ENCODE measurements at places on chromosomes 12 and 14. TPM values are rescaled to one million over a fixed set of nuclear protein-coding genes. Genes with fewer than 3 reads are reported as not detected.
A peak's percentile ranks its signal among the peaks of the same experiment; 100 is the strongest.

The ANKRD33 gene
- not detected for total RNA-seq

- no peaks in the 10 kb centered on the region for H3K27me3 ChIP-seq
- H3K36me3 ChIP-seq: no peaks in the 10 kb centered on the region
- H3K4me1 ChIP-seq: no peaks in the 10 kb centered on the region
- H3K27ac ChIP-seq: no peak overlapping the region
- no peak for DNase-seq
These were observed 36.0 kb downstream of the NINJ2 start for GRCh38 chr12:627285-627684.

- no peaks in the 10 kb centered on the region for H3K36me3 ChIP-seq
- no peak overlapping the region for H3K4me3 ChIP-seq
- no peak overlapping the region for H3K27ac ChIP-seq
- H3K4me1 ChIP-seq: no peaks in the 10 kb centered on the region
- H3K27me3 ChIP-seq: no peaks in the 10 kb centered on the region
These were observed 223.2 kb downstream of the KTN1 start for GRCh38 chr14:55802986-55803872.

DNA sequence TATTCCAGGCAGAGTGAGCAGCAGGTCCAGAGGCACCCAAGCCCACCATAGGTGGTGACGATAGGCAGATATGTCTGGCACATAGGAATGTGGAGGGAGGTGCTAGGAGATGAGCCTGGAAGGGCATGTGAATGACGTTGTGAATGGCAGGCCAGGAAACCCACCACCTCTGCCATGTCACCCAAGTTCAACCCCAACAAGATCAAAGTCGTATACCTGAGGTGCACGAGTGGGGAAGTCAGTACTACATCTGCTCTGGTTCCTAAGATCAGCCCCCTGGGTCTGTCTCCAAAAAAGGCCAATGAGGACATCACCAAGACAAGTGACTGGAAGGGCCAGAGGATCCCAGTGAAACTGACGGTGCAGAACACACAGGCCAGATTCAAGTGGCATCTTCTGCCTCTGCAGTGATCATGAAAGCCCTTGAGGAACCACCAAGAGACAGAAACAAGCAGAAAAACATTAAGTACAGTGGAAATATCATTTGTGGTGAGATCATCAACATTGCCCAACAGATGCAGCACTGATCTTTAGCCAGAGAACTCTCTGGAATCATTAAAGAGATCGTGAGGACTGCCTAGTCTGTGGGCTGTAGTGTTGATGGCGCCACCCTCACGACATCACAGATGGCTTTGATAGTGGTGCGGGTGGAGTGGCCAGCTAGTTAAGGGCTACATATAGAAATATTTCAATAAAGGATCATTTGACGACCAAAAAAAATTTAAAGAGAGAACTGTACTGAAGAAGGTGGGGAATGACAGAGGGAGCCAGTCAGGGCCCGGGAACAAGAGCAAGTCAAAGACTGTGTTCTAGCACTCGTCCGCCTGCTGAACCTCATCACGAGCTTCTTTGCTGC lies 99.7 kb downstream of the ZFP36L1 start:
- no peaks in the 10 kb centered on the region for H3K36me3 ChIP-seq
- no peaks in the 10 kb centered on the region for H3K27me3 ChIP-seq
- no peaks in the 10 kb centered on the region for H3K4me1 ChIP-seq
- no peak overlapping the region for H3K27ac ChIP-seq
- no peak overlapping the region for H3K4me3 ChIP-seq

The KRT8 gene
- 54.3 TPM for total RNA-seq

GRCh38 chr12:6615802-6616201 lies 8.6 kb upstream of the CHD4 start:
- H3K4me1 ChIP-seq: peaks cover 17% of the 10 kb centered on the region
- H3K27me3 ChIP-seq: no peaks in the 10 kb centered on the region
- H3K4me3 ChIP-seq: no peak overlapping the region
- no peak for DNase-seq

GRCh38 chr12:32503730-32504129 lies 104.4 kb downstream of the FGD4 start:
- no peaks in the 10 kb centered on the region for H3K27me3 ChIP-seq
- no peaks in the 10 kb centered on the region for H3K36me3 ChIP-seq
- DNase-seq: no peak
- H3K4me1 ChIP-seq: peaks cover 19% of the 10 kb centered on the region
- H3K4me3 ChIP-seq: no peak overlapping the region

The LTBR gene
- total RNA-seq: 284 TPM

DNA sequence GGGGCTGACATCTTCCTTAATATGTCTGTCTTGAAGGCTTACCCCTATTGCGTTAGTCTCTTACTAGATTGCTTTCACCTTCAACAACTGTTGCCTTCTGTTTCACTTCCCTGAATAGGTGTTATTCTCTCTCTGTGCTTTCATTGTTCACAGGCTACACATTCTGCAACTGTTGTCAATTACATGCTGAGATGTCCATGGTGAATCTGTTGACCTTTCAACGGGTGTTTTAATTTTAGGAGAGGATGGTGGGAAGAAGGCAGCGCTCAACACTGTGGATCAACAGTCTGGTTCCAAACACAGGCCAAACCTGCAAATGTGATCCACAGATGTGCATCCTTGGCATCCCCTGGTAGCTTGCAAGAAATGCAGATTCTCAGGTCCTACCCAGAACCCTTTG lies 101.9 kb downstream of the DACT1 start:
- no peak for DNase-seq
- peak overlapping the region; percentile 58 for H3K27ac ChIP-seq
- H3K4me1 ChIP-seq: no peaks in the 10 kb centered on the region
- no peaks in the 10 kb centered on the region for H3K36me3 ChIP-seq

GRCh38 chr14:80491131-80491530 lies 279.8 kb upstream of the DIO2 start:
- no peaks in the 10 kb centered on the region for H3K36me3 ChIP-seq
- H3K4me1 ChIP-seq: no peaks in the 10 kb centered on the region
- no peak for DNase-seq
- no peak overlapping the region for H3K4me3 ChIP-seq

GRCh38 chr14:101520621-101521472 lies 40.4 kb upstream of the DIO3 start:
- peak overlapping the region; percentile 45 for H3K27ac ChIP-seq
- DNase-seq: peak; percentile 74
- H3K36me3 ChIP-seq: no peaks in the 10 kb centered on the region
- H3K4me1 ChIP-seq: no peaks in the 10 kb centered on the region

The CISTR gene
- not detected for total RNA-seq

GRCh38 chr12:87820524-87821202 lies 208.5 kb downstream of the C12orf50 start:
- no peaks in the 10 kb centered on the region for H3K36me3 ChIP-seq
- H3K4me1 ChIP-seq: no peaks in the 10 kb centered on the region
- no peak for DNase-seq
- H3K4me3 ChIP-seq: no peak overlapping the region
- no peak overlapping the region for H3K27ac ChIP-seq

The GTF2H3 gene
- total RNA-seq: 12.0 TPM

The CCDC198 gene
- total RNA-seq: not detected

- H3K4me3 ChIP-seq: no peak overlapping the region
- no peaks in the 10 kb centered on the region for H3K27me3 ChIP-seq
- no peaks in the 10 kb centered on the region for H3K36me3 ChIP-seq
- DNase-seq: no peak
- no peak overlapping the region for H3K27ac ChIP-seq
These were observed 9.7 kb upstream of the SGPP1 start for GRCh38 chr14:63737582-63738006.

GRCh38 chr14:69475194-69475818 lies 9.2 kb upstream of the PLEKHD1 start:
- no peak for DNase-seq
- H3K36me3 ChIP-seq: no peaks in the 10 kb centered on the region
- H3K27ac ChIP-seq: no peak overlapping the region
- no peaks in the 10 kb centered on the region for H3K4me1 ChIP-seq
- no peaks in the 10 kb centered on the region for H3K27me3 ChIP-seq

The ZNF384 gene
- 15.1 TPM for total RNA-seq

DNA sequence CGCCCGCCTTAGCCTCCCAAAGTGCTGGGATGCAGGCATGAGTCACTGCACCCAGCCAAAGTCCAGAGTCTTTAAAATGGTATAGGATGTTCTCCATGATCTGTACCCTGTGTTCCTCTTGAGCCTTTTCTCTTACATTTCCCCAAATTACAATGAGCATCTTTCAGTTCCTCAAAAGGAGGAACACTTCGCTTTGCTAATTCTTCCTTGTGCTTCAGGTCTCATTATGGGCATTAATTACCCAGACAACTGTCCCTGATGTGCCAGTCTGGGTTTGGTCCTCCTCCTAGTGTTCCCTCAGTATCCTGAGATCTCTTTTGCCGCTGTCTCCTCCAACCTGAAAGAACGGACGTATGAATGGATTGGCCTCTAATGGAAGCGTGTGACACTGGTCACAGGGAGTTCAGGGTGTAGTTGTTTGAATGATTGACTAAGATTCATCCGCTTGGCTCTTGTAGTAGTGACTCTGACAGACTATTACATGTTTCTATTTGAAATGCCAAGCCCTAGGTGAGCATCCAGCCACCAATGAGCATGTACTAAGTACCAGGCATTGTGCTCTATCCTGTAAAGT lies 8.2 kb downstream of the PRKCH start:
- H3K36me3 ChIP-seq: no peaks in the 10 kb centered on the region
- DNase-seq: no peak
- H3K4me1 ChIP-seq: no peaks in the 10 kb centered on the region
- H3K27me3 ChIP-seq: no peaks in the 10 kb centered on the region
- no peak overlapping the region for H3K27ac ChIP-seq

The CPSF6 gene
- total RNA-seq: 29.2 TPM

DNA sequence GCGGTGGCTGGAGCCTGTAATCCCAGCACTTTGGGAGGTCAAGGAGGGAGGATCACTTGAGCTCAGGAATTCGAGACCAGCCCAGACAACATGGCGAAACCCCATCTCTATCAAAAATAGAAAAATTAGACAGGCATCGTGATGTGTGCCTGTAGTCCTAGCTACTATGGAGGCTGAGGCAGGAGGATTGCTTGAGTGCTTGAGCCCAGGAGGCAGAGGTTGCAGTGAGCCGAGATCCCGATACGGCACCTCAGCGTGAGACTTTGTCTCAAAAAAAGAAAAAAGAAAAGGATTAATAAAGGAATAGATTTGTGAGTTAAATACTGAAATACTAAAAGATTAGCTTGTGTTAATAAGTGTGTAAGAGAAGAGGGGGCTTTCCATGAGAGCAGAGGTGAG lies 29.4 kb downstream of the RPGRIP1 start:
- no peak for DNase-seq
- no peaks in the 10 kb centered on the region for H3K27me3 ChIP-seq
- H3K4me3 ChIP-seq: peak overlapping the region; percentile 39

DNA sequence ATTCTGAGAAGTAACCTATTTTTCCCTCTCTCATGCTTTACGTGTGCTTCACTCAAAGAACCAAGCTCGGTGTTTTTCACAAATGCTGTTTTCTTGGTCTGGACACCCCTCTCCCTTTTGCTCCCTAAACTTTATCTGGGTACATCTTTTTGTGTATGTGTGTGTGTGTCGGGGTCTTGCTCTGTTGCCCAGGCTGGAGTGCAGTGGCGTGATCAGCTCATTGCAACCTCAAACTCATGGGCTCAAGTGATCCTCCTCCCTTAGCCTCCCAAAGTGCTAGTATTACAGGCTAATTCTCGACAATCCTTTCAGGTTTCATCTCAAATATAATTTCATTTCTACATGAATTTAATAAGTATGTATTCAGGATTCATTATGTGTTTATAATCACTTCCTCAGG lies 83.2 kb downstream of the PEBP1 start:
- H3K27ac ChIP-seq: no peak overlapping the region
- no peak for DNase-seq
- peaks cover 5% of the 10 kb centered on the region for H3K36me3 ChIP-seq
- no peaks in the 10 kb centered on the region for H3K4me1 ChIP-seq
- no peaks in the 10 kb centered on the region for H3K27me3 ChIP-seq
- H3K4me3 ChIP-seq: no peak overlapping the region

- no peaks in the 10 kb centered on the region for H3K4me1 ChIP-seq
- H3K4me3 ChIP-seq: no peak overlapping the region
- no peaks in the 10 kb centered on the region for H3K36me3 ChIP-seq
- no peaks in the 10 kb centered on the region for H3K27me3 ChIP-seq
- no peak for DNase-seq
These were observed 600.5 kb downstream of the RERGL start for GRCh38 chr12:17489452-17489851.

- no peaks in the 10 kb centered on the region for H3K36me3 ChIP-seq
- H3K27ac ChIP-seq: no peak overlapping the region
- H3K27me3 ChIP-seq: no peaks in the 10 kb centered on the region
- no peaks in the 10 kb centered on the region for H3K4me1 ChIP-seq
- peak; percentile 21 for DNase-seq
These were observed 12.3 kb upstream of the APOF start for GRCh38 chr12:56374726-56375597.

The BMAL2 gene
- 5.6 TPM for total RNA-seq

The POTEG gene
- not detected for total RNA-seq

The BIN2 gene
- 4.2 TPM for total RNA-seq

The SLC25A21 gene
- total RNA-seq: not detected

DNA sequence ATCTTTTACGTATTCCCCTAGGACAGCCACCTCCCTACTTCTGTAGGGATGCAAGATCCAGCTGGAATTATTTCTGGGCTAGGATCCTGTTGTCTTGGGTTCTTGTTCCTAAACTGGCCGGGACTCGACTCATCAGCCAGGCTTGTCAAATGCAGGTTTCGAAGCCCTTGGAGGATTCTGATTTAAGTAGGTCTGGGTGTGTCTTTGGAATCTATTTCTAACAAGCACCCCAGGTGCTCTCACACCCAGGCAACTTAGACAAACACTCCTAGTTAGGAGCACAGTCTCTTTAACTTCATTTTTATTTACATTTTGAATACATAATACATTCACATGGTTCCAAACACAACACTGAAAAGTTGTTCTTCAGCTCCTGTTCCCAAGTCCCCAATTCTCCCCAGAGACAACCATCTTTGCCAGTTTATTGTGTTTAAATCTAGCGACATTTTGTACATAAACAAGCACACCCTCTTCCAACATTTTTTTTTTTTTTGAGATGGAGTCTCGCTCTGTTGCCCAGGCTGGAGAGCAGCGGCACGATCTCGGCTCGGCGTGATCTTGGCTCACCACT lies 20.9 kb downstream of the MORN3 start:
- H3K4me1 ChIP-seq: no peaks in the 10 kb centered on the region
- H3K36me3 ChIP-seq: no peaks in the 10 kb centered on the region
- no peak overlapping the region for H3K4me3 ChIP-seq
- DNase-seq: no peak

The ACOT6 gene
- not detected for total RNA-seq

DNA sequence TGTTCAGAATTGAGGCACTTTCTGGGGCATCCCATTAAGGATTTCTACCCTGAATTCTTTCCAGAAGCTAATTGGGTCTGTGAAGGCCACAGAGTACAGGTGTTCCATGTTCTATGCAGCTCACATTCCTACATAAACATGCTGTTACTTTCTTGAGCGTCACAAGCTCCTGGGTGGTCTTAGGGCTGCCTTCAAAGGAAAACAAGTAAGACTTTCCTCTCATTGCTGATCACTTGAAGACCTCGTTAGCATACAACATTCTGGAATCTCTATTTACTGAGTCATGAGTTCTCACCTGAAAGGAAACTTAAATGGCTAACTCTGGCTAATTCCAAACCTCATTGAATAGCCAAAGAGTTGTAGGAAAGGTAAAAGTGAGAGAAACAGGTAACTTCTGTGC lies 63.0 kb upstream of the HMGA2 start:
- H3K27me3 ChIP-seq: no peaks in the 10 kb centered on the region
- H3K4me3 ChIP-seq: no peak overlapping the region
- no peak for DNase-seq
- no peak overlapping the region for H3K27ac ChIP-seq
- no peaks in the 10 kb centered on the region for H3K4me1 ChIP-seq

GRCh38 chr12:104627231-104627989 lies 170.7 kb downstream of the CHST11 start:
- H3K4me1 ChIP-seq: peaks cover 12% of the 10 kb centered on the region
- DNase-seq: no peak
- H3K27me3 ChIP-seq: no peaks in the 10 kb centered on the region
- H3K27ac ChIP-seq: peak overlapping the region; percentile 74
- H3K36me3 ChIP-seq: no peaks in the 10 kb centered on the region

The DIO3 gene
- total RNA-seq: not detected

Data from ascending aorta (tissue), 2 donors.